ENCODE measurements at places on chromosomes 1 and 21.
A peak's percentile ranks its signal among the peaks of the same experiment; 100 is the strongest.

DNA sequence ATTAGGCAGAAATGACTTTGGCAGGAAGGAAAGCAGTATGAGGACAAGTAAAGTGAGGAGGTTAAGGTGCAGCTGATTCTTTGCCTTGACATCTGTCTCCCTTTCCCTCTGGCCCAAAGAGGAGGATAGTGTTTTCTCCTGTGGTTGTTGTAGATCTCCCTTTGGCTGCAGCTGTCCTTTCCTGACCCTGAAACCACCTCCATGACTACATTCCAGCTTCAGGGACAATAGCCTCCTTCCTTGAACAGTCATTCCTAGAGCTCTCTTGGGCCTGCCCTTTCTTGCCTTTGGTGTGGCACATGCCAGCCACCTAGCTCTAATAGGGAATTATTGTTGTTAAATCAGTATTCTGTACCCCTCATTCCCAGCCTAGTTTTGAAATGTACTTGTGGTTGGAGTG lies 6.2 kb downstream of the ZMYM1 start:
- no peak for DNase-seq

GRCh38 chr1:23722652-23723051 lies 20.6 kb upstream of the ELOA start:
- DNase-seq, result no peak

- no peak for DNase-seq
These were observed 48.2 kb downstream of the HLX start for GRCh38 chr1:220927442-220927841.

DNA sequence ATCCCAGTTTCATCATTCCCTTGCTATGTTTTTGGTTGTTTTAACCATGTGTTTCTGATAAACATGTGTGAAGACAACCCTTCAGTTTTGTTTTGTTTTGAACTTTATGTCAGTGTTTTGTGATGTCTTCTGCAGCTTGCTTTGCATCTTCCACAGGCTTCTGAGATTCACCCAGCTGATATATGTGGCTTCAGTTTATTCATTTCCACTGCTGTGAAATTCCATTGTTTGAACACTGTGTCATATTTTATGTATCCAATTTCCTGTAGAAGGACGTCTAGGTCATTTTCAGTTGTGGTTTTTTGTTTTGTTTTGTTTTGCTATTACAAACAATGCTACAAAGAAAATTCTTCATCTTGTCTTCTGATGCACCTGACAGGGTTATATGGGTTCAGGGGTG lies 27.2 kb upstream of the SLC26A9 start:
- no peak for DNase-seq

- peak; percentile 63 for DNase-seq
These were observed 33.5 kb upstream of the MACF1 start for GRCh38 chr1:39170731-39171667.

DNA sequence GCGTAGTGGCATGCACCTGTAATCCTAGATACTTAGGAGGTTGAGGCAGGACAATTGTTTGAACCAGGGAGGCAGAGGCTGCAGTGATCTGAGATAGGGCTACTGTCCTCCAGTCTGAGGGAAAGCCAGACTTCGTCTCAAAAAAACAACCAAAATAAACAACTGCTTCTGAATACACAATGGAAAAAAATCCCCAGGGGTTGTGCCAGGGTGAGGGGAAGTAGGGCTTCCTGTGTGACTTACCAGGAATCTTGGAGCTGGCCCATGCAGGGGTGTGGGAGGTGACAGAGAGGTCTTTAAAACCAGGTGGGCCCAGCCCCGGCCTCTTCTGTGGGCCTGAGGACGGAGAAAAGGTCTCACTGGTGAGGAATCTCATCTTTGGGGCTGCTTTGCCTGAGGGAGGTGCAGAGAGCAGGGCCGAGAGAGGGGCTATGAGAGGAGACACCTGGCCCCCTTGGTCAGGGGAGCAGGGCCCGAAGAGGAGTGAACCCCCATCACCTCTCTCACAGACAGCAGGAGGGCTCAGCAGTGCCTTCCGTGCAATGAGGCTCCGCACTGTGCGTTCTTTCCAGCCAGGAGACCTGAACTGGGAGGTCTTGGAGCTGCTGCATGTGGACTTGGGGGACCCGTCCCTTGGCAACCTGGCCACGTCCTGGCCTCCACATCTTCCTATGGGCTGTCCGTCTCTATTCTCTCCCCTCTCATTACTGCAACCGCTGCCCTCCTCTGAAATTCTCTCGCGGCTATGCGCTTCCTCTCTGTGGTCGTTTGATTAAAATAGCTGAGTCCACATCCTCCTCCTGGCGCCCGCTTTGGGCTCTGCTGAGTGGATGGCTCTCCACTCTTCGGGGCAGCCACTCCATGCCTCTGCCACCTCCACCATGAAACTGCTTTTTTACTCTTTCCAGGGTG lies 10.7 kb downstream of the PLA2G5 start:
- DNase-seq, result no peak

GRCh38 chr1:111190931-111191451 lies 9.5 kb downstream of the DENND2D start:
- DNase-seq, result no peak

DNA sequence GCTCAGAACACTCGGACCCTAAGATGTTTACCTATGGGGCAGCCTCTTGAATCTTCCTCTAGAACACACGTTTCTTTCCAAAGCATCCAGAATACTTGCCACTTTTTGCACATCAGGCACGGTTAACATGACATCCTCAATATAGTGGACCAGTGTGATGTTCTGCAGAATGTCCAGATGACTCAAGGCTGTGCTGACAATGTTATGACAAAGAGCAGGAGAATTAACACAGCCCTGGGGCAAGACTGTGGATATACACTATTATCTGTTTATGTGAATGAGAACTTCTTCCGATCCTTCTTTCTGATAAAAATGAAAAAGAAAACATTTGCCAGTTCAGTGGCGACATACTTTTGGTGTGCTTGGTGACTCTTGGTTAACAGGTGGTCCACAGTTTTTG lies 154.3 kb downstream of the PDE4B start:
- no peak for DNase-seq

- no peak for DNase-seq
These were observed 23.9 kb downstream of the TTC34 start for GRCh38 chr1:2777424-2778219.

DNA sequence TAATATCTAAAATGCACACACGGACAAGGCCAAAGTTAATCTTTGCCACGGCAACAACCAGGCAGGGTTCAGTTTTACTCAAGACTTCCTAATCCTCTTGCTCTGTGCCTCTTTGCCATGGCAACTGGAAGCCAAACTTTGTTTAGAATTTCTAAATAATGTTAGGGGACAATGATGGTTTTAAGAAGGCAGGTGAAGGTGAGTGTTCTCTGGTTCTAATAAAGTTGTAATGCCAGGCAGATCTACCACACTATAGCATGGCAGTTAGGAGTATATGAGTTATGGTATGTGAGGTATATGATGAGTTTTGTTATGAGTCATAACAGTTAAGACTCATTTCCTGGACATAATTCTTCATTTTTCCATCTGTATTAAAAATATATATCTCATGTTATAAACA lies 2.7 kb downstream of the PTPRC start:
- no peak for DNase-seq

- DNase-seq, result no peak
These were observed 13.1 kb downstream of the RHOC start for GRCh38 chr1:112693821-112694220.

GRCh38 chr1:173603056-173603591 lies at the start of gene SLC9C2:
SLC9C2 (minus strand) TSS chr1:173603072; CDS start chr1:173601776, 1,296 bp downstream.
- DNase-seq, result no peak

DNA sequence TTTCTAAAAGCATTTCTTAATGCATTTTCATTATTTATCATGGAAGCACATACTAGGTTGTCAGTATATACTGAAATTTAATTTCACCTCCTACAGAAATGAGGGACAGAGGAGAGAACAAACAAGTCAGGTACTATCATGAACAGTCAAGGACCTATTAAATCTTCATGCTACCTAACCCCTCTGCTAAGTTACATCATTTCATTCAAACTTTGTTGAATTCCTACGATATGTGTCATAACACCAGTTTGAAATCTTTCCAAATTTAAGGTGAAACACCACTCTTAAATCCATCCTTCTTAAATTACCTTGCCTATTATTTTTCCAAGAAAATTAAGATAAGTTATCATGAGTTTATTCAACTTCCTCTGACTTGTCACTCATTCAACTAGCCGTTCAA lies 78.9 kb downstream of the DENND1B start:
- DNase-seq, result no peak

DNA sequence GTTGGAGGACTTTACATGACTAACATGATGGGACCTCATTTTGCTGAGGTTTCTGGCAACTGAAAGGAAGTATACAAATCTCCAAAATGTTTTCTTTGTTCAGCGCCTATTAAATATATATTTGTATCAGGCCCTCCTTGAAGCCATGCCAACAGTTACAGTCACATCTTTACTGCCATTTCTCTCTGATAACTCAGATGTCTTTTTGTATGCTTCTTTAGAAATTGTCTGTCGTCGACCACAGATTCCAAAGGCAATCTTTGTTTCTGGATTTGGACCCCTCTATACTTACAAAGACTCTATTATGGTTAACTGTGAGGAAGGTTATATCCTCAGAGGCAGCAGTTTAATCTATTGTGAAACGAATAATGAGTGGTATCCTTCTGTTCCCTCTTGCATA lies 69.4 kb downstream of the C4BPA start:
- DNase-seq, result no peak

- DNase-seq, result peak; percentile 48
These were observed 213.7 kb upstream of the VAMP3 start for GRCh38 chr1:7557301-7557891.

GRCh38 chr1:212941452-212941851 lies 8.9 kb upstream of the VASH2 start:
- no peak for DNase-seq

- DNase-seq, result no peak
These were observed 71.1 kb upstream of the IFNAR2 start for GRCh38 chr21:33158654-33159053.

All from cerebellum (tissue), 4 donors.